ENCODE measurements at places on chromosomes 1 and 21.
A peak's percentile ranks its signal among the peaks of the same experiment; 100 is the strongest.

DNA sequence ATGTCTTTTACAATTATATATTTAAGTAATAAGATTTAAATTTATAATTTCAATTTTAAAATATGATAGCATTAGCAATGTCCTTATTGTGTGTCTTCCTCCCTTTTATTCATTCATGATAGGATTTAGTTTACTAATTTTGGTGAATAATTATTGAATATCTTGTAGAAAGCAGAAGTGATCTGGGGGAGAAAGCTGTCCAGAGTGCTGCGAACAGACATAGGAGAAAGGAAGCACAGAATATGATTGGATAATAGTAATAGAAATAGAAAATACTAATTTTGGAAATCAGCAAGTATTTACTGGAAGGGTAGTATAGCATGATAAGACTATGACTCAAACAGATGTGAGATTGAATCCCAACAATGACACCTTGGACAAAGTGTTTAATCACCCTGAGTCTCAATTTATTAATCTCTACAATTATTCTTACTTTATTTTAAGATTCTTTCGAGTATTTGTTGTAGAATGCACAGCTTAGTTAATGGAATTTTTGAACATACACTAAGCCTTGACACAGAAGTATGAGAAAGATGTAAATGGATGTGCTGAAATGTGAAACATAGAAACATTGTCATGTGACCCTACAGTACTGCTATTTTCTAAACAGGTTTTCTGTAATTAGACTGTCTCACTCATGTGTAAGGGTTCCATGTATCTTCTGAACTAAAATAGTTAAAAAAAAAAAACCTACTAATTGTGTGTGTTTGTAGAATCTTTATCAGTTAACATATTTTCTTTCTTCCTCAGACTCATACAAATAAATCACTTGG lies 7.9 kb downstream of the SH3GLB1 start:
- no peak for DNase-seq

GRCh38 chr1:28718586-28719331 lies 18.0 kb upstream of the YTHDF2 start:
- no peak for DNase-seq

GRCh38 chr1:64051796-64052195 lies 151.6 kb upstream of the UBE2U start:
- no peak for DNase-seq

- DNase-seq, result no peak
Observed at GRCh38 chr1:69263921-69264391, 303.8 kb upstream of the LRRC7 start.

GRCh38 chr1:89974696-89975470 lies 20.0 kb upstream of the ZNF326 start:
- no peak for DNase-seq

- no peak for DNase-seq
Observed at GRCh38 chr1:41013796-41014195, 7.7 kb downstream of the SLFNL1 start.

GRCh38 chr1:53369761-53370160 lies 41.9 kb upstream of the LRP8 start:
- no peak for DNase-seq

GRCh38 chr1:184388319-184388889 lies 1.6 kb downstream of the C1orf21 start:
- DNase-seq, result no peak

GRCh38 chr21:38503583-38503982 lies 5.3 kb upstream of the ERG start:
- DNase-seq, result no peak

DNA sequence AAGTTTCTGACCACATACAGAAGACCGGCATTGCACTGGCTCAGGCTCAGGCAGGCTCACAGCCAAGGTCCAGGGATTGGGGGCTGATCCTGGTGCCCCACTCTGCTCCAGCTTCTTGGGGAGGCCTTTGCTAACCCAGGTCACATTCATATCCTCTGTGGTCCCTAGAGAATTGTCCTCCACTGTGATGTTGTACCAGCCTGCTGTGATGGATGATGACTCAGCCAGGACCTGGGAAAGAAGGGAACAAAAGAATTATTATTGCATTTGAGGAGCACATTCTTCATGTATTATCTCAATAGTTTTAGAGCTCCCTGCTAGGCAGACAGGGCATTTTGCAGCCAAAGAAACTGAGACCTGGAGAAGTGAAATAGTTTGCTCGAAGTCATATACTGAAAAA lies 114.3 kb upstream of the ETV3 start:
- no peak for DNase-seq

- DNase-seq, result no peak
Observed at GRCh38 chr21:21813289-21813688, 815.1 kb downstream of the NCAM2 start.

- DNase-seq, result no peak
Observed at GRCh38 chr1:111878649-111879048, 110.8 kb downstream of the KCND3 start.

GRCh38 chr1:176809292-176809691 lies 346.3 kb downstream of the PAPPA2 start:
- no peak for DNase-seq

- DNase-seq, result no peak
Observed at GRCh38 chr1:18066576-18066975, 41.0 kb upstream of the IGSF21 start.

DNA sequence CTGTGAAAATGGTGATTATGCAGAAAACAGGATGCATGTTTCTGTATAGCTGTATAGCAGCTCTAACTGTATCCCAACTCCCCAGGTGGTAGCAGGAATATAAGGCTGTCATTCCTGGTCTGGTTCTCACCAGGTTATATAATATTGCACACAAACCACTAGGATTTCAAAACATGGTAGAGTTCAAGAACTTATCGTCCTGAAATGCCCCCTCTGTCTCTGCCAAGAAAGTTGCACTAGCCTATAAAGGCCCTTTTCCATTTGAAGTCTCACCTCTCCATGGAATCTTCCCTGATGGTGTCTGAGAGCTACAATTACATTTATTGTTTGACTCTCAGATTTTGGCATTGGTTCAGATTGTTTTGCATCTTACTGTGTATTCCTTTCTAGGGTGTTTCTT lies 184.9 kb upstream of the FAM78B start:
- DNase-seq, result no peak

GRCh38 chr1:156407344-156407743 lies 38.3 kb downstream of the RHBG start:
- no peak for DNase-seq

DNA sequence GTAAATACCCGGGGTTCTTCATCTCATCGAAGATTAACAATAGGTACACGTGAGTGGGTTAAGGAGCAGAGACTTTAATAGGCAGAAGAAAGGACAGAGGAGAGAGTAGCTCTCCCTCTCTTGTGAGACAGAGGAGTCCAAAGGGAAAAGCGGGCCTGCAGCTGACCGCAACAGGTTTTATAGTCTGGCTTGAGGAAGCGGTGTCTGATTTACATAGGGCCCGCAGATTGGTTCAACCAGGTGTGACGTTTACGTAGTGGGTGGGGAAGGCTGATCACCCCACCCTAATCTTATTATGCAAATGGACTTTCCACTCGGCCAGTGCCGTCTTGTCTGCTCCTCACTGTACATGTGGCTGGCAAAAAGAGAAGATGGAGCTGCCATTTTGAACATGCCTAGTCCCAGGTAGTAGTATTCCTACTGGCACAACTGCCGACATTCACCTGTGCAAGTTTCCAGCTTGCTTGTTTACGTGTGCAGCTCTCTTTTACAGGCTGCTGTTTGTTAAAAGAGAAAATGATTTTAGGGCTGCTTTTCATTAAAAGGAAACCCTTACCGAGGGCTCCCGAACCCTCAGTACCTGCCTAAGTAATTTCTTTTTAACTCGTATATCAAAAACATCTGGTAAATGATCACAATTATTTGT lies 10.6 kb downstream of the CDC14A start:
- no peak for DNase-seq

DNA sequence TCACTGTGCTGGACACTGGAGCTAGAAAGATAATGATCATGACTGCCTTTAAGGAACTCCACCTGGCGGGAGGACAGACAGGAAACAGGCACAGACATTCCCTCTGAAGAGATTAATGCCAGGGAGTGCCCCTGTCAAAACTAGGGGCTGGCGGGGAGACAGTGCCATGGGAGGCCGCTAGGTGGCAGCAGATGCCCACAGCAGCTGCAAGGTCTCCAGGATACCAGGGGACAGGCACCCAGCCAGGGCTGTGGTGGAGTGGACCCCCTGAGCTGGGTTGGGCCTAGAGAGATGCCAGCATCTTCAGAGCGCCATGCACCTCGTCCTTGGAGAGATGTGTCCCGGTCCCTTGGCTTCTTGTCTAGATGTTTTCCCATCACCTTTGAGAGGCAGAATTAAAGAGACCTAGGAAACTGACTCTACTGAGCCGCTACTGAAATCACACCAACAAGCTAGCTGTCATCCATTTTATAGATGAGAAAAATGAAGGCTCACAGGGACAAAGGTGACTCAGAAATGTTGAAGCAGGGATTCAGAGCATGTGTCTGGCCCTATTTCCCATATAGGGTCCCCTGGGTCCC lies 3.6 kb downstream of the REN start:
- peak; percentile 48 for DNase-seq

DNA sequence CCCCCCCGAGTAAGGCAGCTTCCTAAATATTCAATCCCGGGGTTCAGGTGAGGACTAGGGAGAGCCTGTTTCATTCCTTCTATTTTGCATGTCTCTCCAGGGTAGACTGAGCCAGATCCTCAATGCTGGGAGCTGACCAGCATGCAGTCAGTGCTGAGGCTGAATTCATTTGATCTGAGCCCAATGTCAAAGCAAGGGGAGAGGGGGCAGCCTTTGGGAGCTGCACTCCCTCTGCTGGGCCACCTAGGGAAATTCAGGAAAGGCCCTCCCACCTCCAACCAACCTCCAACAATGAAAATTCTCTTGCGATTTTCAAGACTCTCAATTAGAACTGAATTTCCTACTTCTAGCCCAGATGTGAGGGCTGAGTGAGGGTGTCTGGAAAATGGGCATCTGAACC lies 371.2 kb downstream of the NPHP4 start:
- no peak for DNase-seq

DNA sequence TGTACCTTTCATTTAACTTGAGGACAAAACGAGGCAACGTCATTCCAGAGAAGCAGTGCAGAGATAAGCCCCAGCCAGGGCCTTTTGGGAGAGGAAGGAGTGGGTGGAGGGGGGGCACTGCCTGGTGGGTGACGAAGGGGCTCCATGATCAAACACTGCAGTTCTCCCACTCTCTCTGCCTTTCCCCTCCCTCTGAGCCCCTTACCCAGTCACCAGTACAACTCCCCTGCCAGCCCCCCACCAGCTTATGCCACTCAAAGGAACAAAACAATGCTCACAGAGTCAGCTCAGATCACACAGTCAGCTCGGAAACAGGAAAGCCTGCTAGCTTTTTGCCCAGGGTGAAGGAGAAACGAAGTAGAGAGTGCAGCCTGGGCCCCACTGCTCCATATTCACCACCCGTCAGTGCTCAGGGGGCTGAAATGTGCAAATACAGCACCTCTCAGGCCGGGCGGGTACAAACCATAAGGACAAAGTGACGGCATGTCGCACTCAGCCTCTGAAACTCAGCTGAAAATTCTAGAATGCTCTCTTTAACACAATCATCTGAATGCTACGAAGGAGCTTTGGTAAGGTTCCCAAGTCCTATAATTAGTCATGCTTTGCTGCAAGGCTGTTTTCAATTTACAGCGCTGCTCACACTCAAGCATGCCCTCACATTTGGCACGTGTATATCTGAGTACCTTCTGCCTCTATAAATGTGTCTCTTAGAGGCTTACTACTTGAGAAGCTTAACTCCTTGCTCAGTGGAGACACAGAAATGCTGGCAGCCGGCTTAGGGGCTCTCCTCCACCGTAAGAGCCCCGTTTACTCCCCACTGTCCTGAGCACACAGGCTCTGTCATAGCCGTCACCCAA lies 65.8 kb upstream of the RAB4A start:
- no peak for DNase-seq

GRCh38 chr1:247084771-247085170 lies 6.2 kb upstream of the ZNF670 start:
- no peak for DNase-seq

DNA sequence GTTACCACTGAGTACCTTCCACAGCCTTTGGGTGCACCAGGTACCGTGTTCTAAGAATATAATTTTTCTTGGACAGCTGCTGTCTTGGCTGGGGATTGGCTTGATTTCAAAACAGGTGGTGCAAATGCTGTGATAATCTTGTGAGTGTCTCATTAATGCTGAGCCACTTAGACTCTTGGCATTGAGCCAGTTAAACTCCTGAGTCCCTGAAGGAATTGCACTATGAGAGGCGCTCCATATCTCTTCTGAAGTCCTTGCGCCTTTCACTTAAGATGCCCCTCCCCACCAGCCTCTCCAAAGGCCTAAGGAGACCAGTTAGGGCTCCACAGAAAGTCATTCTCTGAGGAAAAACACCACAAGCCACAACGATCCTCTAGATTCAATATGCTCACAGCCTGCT lies 51.0 kb downstream of the BACH1 start:
- no peak for DNase-seq

All from effector memory CD4-positive, alpha-beta T cell (primary cell).